Stimulated activated CD8-positive, alpha-beta memory T cell treated with anti-CD3 and anti-CD28 coated beads, Interleukin-15, amount 100 ng/mL, for 4 hours (primary cell): ENCODE measurements at places on chromosomes 13 and 19.

DNA sequence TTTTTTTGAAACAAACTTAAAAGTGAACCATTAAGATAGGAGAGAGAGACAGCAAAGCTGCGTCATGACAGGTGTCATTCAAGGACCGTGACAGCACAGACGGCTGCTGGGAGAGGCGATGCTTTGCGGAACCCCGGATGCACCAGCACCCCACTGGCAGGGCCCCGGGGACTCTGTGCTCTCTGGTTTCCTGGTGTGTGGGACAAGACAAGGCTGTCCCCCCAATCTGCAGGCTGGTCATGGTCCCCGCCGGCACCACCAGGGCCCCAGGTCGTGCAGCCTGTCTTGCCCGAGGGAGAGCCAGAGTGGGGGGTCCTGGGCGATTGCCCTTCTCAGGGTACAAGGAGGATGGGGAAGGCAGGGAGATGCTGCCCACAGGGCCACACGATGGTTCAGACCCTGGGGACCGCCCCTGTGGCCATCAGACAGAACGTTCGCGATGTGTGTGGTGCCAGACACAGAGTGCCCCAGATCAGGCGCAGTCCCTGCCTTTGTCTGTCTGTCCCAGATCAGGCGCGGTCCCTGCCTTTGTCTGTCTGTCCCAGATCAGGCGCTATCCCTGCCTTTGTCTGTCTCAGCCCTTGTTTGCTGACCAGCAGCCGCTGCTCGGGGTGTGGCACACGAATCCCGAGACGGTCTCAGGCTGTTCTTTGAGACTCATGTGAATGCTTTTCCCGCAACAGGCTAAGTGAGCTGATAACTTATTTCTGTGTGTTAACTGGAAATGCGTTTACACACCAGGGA, 36.1 kb downstream of the ADPRHL1 start:
- DNase-seq = no peak

- no peak for DNase-seq
Observed at GRCh38 chr13:112861876-112862615, 107.0 kb upstream of the MCF2L start.

GRCh38 chr13:44989071-44989889, at the start of the genes GPALPP1 and NUFIP1:
Gene GPALPP1, plus strand, starts transcription at chr13:44989538. Its CDS starts 117 bp downstream, at chr13:44989655.
Gene NUFIP1, minus strand, starts transcription at chr13:44989471. Its CDS starts 35 bp downstream, at chr13:44989436.
- DNase-seq = peak; percentile 80

- DNase-seq = no peak
Observed at GRCh38 chr19:12687496-12688196, at the start of gene GNG14. Gene GNG14, plus strand, starts transcription at chr19:12687998. Its CDS starts 51 bp downstream, at chr19:12688049.

DNA sequence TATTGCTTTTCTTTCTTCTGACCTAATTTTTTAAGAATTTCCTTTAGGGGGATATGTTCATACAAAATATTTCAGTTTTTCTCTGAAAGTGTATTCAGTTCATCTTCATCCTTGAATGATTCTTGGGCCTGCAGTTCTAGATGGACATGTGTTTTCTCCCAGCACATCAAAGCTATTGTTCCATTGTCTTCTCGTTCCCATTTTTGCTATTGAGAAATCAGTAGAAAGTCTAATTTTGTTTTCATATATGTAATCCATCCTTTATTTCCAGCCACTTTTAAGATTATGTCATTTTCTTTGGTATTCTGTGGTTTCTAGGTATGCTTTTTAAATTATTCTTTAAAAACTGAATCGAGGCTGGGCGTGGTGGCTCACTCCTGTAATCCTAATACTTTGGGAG, 15.8 kb upstream of the GRAMD1A start:
- no peak for DNase-seq

DNA sequence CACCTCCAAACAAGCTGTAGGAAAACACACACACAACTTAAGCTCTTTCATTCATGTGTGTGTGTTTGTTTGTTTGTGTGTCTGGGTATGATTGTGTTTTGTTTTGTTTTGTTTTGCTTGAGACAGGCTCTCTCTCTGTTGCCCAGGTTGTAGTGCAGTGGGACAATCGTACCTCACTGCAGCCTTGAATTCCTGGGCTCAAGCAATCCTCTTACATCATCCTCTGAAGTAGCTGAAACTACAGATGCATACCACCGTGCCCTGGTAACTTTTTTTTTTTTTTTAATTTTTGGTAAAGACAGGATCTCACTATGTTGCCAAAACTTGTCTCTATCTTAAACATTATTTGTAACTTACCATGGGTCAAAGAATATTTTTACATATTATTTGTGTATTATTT, 431.7 kb downstream of the SLITRK1 start:
- no peak for DNase-seq

- no peak for DNase-seq
Observed at GRCh38 chr13:105642511-105642958, 892.9 kb downstream of the EFNB2 start.

- no peak for DNase-seq
Observed at GRCh38 chr13:76552807-76553206, 333.4 kb downstream of the KCTD12 start.

DNA sequence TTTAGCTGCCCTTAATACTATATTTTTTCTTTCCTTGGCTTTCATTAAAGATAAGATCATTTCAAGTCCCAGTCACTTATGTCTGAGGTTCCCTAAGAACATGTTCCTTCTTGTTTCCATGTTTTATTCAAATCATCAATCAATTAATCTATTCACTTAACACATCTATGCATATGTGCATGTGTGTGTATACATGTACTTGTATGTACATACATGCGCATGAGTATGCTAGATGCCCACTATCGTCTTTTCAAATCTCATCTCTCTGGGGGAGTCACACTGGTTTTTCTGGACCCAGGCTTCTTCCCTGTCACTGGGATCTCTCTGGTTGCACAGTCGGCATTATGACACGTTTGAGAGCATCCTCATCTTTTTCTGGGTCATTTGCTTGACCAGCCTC, 108.9 kb downstream of the ZNF536 start:
- no peak for DNase-seq

DNA sequence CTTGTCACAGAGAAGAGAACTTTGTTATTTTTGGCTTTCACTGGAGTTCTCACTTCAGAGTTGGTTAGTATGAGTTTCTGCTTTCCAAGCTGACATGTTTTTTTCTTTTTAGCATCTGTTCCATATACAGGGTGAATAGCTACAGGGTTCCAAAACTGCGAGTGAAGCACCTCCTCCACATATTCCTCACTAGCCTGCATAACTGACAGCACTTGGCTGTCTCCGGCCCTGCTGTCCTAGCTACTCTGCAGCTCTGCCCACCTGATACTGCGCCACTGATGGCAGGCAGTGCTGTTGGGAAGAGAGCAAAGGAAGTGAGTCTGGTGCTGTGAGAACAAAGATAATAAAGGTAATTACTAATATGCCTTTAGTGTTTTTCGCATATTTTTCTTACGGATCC, 6.8 kb downstream of the ATP8A2 start:
- DNase-seq = no peak

DNA sequence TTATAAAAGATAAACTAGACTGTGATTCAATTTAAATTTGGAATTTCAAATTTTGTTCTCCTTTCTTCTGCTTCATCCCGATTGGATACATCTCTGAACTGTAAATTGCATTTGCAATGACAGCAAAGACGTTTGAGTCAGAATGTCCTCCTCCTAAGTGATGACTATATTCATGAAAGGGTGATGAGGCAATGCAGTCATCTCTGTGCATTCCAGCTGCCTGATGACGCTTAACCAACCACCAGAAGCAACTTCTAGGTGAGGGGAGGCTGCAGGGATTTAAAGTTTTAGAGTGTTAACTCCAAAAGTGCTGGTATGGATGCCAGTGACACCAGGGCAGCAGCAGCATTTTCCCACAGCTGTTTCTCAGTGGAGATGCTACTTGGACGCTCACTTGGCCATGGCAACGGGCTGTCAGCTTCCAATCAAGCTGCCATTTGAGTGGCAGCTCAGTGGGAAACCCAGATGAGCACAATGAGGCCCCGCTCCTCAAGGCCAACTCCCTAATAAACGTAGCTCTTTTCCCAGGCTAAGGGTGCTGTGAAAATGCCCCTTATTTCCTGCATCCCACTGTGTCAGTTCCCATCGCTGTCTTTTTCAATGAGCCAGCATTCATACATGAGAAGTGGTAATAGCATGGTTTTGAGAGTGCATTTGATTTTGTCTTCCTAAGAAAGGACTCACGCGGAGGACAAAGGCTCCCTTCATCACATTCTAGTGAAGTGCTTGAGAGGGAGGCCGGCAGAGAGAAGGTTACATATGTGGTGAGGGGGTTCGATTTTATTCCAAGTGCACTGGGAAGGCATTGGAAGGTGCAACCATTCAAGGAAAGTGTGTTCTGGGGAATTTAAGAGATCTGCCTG, 45.2 kb upstream of the AMER2 start:
- no peak for DNase-seq

- no peak for DNase-seq
Observed at GRCh38 chr19:38557205-38557799, 60.5 kb downstream of the MAP4K1 start.

DNA sequence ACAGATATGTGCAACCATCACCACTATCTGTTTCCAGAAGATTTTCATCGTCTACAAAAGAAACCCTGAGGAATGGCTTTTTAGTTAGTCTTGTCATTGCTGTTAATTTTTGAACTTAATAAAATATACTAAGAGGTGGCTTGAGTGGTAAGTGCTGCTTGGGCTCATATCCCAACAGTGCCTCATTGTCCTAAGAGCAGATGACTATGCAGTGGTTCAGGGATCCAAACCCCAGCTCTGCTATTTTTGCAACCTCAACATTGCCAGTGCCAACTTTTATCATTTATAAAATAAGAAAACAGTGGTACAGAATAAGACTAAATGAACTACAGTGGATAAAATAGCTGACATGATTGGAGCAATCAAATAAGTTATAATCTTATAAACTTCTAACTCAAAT, 123.2 kb upstream of the SLC7A1 start:
- DNase-seq = no peak

DNA sequence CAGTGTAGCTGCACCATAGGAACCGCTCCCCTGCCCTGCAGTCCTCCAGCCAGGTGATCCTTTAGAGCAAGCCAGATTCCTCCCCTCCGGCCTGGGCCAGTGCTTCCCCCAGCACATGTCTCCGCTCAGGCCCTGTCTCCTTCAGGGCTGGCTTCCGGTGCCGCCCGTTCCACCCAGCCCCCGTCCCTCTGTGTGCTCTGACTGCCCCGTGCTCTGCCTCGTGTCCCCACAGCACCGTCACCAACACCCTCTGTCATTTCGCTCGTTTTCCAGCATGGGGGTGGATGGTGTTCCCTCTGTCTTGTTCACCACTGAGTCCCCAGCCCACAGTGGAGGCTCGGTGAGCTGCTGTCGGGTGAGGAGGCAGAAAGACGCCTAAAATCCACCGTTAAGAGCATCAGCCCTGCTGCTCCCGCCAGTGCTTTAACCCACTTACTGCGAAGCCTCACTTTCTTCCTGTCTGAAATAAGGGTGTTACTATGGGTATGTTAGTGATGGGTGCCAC, 54.5 kb downstream of the TSSK6 start:
- DNase-seq = peak; percentile 35

DNA sequence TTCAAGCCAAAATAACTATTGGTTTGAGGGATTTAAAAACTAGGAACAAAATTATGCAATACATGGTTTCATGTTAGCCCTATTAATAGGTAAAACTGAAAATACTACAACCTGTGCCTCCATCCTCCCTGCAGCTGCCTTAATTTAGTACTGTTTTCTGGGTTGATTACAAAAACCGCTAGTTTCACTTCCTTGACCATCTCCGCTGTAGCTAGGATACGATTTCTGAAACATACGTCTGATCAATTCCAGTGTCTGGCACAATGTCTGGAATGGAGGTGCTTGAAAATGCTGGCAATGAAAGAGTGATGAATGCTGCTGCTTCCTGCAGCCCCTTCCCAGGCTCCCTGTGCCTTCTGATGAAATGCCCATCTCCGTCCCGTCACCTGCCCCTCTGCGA, 273.5 kb downstream of the SHISA2 start:
- no peak for DNase-seq

DNA sequence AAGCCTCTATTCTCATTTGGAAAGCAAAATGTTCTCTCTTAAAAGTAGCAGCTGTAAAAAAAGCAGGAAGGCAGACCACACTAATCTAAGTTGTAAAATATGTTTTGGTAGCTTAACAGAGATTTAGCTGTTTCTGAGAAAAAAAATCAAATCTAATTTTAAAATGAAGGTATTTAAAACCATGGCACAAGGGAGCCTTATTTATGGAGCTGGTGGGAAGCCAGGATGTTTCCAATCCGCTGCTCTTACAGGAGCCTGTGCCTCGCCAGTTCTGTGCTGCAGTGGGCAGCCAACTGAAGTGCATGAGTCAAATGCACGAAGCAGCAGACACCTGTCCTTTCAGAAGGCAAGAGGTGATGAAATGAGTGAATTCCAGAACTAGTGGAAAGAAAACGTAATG, 28.2 kb downstream of the GPC6 start:
- no peak for DNase-seq

DNA sequence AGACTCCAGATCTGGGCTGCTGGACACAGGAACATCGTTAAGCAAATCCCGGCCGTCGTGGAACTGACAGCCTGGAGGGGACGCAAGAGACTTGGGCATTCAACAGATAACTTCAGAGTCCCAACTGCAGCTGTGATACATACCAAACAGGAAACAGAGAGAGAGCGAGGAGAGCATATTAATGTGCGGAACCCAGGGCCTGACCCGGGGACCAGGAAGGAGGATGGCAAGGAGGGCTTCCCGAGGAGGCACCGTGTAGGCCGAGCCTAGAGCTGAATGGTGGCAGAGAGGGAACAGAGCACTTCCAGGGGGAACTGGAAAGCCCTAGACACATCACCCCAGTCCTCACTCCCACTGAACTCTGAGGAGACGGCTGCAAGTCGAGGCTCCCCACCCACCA, 68.1 kb downstream of the SIPA1L3 start:
- no peak for DNase-seq

- DNase-seq = no peak
Observed at GRCh38 chr19:3250675-3251074, 26.2 kb downstream of the CELF5 start.

DNA sequence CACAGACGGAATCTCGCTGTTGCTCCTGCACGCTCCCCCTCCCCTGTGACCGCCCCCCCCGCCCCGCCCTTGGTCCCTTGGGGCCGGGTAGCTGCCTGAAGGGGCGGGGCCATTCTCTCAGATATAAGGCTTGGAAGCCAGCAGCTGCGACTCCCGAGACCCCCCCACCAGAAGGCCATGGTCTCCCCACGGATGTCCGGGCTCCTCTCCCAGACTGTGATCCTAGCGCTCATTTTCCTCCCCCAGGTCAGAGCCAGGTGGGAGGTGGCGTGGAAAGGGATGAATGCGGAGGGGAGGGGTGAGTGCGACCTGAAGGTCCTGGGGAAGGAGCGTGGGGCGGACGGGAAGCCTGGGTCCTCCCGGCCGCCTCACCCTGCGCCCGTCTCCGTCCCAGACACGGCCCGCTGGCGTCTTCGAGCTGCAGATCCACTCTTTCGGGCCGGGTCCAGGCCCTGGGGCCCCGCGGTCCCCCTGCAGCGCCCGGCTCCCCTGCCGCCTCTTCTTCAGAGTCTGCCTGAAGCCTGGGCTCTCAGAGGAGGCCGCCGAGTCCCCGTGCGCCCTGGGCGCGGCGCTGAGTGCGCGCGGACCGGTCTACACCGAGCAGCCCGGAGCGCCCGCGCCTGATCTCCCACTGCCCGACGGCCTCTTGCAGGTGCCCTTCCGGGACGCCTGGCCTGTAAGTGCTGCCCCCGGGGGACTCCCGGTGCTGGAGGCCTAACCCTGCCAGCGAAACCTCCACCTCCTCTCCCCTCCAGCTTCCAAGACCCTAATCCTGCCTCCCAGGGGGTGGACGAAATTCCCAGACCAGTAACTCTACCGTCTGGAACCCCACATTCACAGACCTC, at the start of gene DLL3:
Gene DLL3, plus strand, starts transcription at position 150 of the 845 bp plus-strand sequence. Its CDS starts 28 bp downstream, at position 178.
- DNase-seq = no peak
